NCI-H1436 treated with DMSO at 0.1 percent for 48 hours (cell line): ENCODE measurements at places on chromosomes 3 and 15.

DNA sequence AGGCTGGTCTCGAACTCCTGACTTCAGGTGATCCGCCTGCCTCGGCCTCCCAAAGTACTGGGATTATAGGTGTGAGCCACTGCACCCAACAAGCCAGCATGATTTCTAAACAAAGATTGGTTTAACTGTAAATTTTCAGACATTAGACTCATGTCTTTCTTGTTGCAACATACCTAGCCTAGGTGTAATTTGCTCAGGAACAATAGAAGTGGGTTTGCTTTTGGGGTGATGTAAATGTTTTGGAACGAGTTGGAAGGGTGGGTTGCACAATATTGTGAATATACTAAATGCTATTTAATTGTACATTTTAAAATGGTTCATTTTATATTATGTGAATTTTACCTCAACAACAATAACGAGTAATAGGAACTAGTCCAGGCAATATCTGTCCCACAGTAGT lies 7.1 kb downstream of the CCR4 start:
- no peak for DNase-seq

DNA sequence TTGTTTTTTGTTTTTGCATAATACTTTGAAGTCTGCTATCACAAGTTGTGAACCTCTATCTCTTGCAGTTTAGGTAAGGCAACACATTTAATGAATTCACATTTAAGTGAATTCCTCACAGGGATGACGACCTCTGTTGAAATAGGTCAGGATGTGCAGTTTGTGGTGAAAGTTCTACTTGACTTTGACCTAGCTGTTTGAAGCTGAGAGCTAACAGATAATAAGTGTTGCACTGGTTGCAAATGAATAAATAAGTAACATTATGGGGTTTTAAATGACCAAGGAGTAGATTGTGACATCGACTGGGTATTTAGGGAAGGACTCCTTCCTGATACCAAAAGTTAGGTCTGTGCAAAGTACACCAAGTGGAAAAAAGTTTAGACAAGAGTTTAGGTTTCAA lies 23.9 kb downstream of the NIT2 start:
- DNase-seq = no peak

DNA sequence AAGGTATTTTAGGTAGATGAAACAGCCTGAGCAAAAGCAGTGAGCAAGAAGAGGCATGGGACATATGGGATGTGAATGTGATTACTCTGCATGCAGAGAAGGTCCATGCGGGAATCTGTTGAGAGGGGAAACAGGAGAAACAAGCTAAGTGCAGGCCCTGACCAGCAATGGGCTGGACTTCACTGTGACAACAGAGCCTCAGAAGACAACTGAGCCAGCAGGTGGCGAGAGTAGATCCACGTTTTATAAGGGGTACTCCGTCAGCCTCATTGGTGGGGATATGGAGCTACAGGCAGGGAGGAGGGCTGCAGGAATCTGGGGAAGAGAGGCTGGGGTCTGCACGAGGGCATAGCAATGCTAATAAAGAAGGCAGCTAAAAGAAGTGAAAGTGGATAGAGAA lies 405.9 kb upstream of the LMCD1 start:
- DNase-seq = no peak

DNA sequence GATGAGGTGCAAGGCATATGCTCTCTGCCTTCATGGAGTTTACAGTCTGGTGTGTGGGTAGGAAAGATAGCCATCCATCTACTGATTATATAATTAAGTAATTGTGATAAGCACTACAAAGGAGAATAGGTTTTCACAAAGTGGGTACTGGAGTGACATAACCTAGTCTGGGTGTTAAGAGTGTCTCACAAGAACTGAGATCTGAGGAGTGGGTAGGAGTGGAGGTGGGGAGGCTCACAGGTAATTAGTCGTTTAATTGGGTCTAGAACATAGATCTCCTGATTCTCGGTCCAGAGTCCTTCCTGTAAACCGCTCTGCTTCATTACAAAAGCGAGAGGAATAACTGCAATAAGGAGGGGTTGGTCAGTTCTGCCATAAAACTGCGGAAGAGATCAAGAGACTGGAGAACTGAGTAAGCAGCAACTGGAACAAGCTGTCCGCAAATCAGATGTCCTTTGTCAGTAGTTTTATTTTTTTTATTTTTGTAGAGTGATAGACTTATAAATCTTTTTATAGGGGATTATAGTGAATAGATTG lies 2.2 kb downstream of the NEO1 start:
- no peak for DNase-seq

GRCh38 chr3:132721479-132722164 lies 587 bp downstream of the NPHP3 start:
- no peak for DNase-seq

DNA sequence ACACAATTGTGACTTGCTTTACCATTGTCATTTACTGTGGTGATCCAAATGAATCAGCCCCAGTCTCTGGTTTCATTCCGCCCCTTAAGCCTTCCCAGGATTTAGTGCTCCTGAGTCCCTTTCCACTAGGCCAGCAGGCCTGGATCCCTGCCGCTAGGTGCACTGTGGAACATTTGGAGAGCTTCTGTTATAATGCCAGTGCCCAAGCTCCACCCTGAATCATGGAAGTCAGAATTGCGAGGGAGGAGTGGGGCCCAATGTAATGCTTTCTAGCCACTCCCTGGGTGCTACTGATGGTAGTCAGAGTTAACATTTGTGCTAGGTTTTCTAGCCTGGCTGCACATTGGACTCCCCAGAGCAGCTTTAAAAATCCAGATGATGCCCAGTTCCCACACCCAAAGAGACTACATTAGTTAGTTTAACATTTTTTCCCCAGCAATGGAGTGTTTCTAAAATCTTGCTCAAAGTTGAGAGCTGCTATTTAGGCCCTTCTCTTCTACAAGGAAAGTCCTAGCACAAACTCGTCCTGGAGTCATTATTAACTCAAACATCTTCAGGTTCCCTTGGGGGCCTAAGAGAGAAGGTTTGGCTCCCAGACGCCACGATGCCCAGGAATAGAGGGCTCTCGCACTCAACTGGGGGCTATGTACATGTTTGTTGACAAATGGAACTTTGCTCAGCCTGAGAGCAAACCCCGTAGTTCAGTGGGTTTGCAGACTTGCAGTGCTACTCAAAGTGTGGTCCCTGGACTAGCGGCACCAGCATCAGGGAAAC lies 366.7 kb upstream of the PROK2 start:
- DNase-seq = no peak

GRCh38 chr15:76341366-76342057 lies 4.9 kb downstream of the ISL2 start:
- DNase-seq = no peak
